Peyer's patch (tissue), 4 donors: ENCODE measurements at places on chromosomes 2 and 18. TPM values are rescaled to one million over a fixed set of nuclear protein-coding genes. Genes with fewer than 3 reads are reported as not detected.

PIKFYVE gene
- total RNA-seq, result 24.2 TPM

PMAIP1 gene
- 1.4 TPM for total RNA-seq

RFX8 gene
- total RNA-seq, result not detected

UGT1A9 gene
- total RNA-seq, result 12.3 TPM

IL1R1 gene
- 34.6 TPM for total RNA-seq

CHST10 gene
- 6.6 TPM for total RNA-seq

SATB2 gene
- total RNA-seq, result 104 TPM

CENPA gene
- total RNA-seq, result not detected

HOXD4 gene
- 13.2 TPM for total RNA-seq

GRCh38 chr2:174977364-174977763 is 27.8 kb downstream of the CHN1 start:
- H3K4me3 ChIP-seq, result no peak overlapping the region
- H3K27me3 ChIP-seq, result no peaks in the 10 kb centered on the region
- no peak for DNase-seq
- H3K36me3 ChIP-seq, result no peaks in the 10 kb centered on the region

DNA sequence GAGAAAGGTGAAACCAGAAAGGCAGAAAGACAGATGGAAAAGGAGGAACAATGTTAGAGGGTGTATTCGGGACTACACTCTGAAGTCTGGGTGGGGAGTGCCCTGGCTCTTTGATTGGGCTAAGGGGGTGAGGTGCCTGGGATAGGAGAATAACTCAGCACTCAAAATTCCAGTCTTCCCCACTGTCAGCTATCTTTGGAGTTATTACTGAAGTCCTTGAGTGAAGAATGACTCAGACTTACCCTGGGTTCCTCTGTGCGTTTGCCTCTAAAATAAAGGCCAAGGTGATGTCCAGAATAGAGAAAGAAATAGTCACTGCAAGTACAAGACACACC is 151.8 kb upstream of the SERPINE2 start:
- H3K4me1 ChIP-seq, result no peaks in the 10 kb centered on the region
- H3K27me3 ChIP-seq, result no peaks in the 10 kb centered on the region
- DNase-seq, result no peak
- H3K27ac ChIP-seq, result no peak overlapping the region
- no peaks in the 10 kb centered on the region for H3K36me3 ChIP-seq

GRCh38 chr2:31270822-31271231 is 36.9 kb downstream of the EHD3 start:
- no peak for DNase-seq
- no peak overlapping the region for H3K27ac ChIP-seq
- H3K36me3 ChIP-seq, result no peaks in the 10 kb centered on the region
- no peak overlapping the region for H3K4me3 ChIP-seq
- no peaks in the 10 kb centered on the region for H3K4me1 ChIP-seq

DNA sequence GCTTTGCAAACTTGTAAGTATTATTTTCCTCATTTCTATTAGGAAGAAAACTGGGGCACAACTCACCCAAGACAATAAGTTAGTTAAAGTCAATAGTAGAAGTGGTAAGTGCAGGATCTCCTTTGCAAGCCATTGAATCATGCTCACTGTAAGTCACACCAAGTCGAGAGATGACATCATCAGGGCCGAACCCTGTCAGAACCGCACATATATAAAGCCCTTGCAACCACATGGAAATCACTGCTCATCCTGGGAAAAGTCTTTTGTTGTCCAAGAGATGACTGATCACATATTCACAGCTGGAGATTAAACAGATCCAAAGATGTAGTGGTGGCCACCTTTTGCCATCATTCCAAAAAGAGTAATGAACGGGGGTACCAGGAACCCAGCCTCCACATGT is 484.8 kb upstream of the ID2 start:
- no peaks in the 10 kb centered on the region for H3K36me3 ChIP-seq
- H3K27ac ChIP-seq, result no peak overlapping the region
- H3K27me3 ChIP-seq, result no peaks in the 10 kb centered on the region
- H3K4me1 ChIP-seq, result peaks cover 10% of the 10 kb centered on the region

- H3K36me3 ChIP-seq, result no peaks in the 10 kb centered on the region
- H3K4me1 ChIP-seq, result no peaks in the 10 kb centered on the region
- no peaks in the 10 kb centered on the region for H3K27me3 ChIP-seq
- no peak for DNase-seq
Observed at GRCh38 chr2:48089644-48090043, 183.3 kb upstream of the FBXO11 start.

DNA sequence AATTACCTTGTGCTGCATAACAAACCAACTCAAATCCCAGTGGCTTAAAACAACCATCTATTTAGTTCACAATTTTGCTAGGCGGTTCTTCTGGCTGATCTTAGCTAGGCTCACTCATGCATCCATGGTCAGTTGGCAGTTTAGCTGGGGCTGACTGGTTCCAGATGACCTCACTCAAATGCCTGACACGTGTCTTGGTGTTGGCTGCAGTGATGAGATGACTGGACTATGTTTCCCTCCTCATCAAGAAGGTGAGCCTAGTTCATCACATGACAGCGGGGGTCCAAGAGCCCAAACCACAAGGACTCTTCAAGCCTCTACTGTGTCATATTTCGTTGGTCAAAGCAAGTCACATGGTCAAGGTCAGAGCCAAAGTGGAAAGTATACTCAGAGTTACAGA is 42.7 kb upstream of the ACTR3 start:
- no peak for DNase-seq
- no peaks in the 10 kb centered on the region for H3K36me3 ChIP-seq
- no peaks in the 10 kb centered on the region for H3K27me3 ChIP-seq
- H3K4me3 ChIP-seq, result no peak overlapping the region

DNA sequence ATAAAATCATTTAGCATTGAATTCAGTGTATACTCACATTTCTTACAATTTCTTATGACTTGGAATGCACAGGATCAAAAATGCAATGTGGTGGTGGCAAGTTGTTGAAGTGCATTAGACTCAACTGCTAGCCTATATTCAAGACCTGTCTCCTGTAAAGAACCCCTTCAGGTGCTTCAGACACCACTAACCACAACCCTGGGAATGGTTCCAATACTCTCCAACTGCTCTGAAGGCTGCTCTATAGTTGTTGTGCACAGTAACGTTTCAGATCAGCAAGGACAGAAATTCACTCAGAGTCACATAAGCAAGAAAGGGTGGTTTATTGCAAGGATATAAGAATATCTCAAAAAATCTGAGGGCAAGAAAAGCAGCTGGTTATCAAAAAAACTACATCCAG is 6.5 kb downstream of the GKN1 start:
- no peaks in the 10 kb centered on the region for H3K27me3 ChIP-seq
- H3K4me3 ChIP-seq, result no peak overlapping the region
- no peaks in the 10 kb centered on the region for H3K36me3 ChIP-seq
- no peak for DNase-seq

DNA sequence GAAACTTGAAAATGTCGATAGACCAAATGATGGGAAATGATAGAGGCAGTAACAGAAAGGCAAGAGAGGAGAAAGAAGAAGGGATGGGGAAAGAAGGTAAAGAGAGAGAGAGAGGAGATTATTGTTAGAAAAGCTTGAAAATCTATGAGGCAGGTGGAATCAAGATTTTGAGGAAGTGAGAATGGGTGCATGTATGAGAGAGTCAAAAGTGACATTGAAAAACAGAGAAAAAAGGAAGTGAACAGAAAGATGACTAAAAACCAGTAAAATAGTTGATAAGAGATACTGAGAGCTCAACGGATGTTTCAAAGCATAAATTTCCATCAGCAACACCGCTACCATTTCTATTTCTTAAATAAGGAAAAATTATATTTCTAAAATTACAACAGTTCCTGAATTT is 327.4 kb upstream of the CWC22 start:
- no peaks in the 10 kb centered on the region for H3K36me3 ChIP-seq
- H3K27me3 ChIP-seq, result no peaks in the 10 kb centered on the region
- no peaks in the 10 kb centered on the region for H3K4me1 ChIP-seq
- H3K27ac ChIP-seq, result no peak overlapping the region
- no peak overlapping the region for H3K4me3 ChIP-seq

GRCh38 chr2:105447476-105447875 is 48.6 kb upstream of the FHL2 start:
- H3K36me3 ChIP-seq, result no peaks in the 10 kb centered on the region
- H3K27ac ChIP-seq, result no peak overlapping the region
- H3K4me1 ChIP-seq, result no peaks in the 10 kb centered on the region

DNA sequence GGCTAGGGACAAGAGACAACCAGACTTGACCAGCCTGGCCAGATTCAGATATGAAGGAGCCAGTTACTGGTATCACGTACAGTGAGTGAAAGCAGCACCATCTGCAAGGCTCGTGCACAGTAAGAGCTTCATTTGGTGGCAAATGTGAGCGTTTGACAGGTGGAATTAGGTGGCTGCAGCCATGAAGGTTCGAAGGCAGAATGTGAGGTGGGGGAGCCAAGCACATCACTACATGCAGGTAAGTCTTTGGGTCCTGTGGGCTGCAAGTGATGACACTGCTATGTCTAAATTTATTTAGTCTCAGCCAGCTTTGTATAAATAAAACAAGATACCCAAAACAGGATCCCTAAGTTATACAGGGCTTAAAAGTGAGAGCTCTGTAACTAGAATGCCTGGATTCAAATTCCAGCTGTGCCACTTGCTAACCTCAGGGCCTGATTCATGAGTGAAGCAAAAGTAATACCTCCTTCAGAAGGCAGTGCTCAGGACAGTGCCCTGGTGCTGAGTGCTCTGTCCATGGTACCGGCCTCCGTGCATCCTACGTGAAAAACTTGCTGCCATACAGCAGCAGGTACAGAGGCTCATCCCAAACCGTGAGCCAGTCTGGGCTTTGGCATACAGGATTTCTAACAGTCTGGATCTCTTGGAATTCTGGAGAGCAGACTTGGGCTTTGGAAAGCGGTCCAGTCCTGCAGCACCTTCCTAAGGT is 18.6 kb downstream of the DDX18 start:
- DNase-seq, result no peak
- no peaks in the 10 kb centered on the region for H3K36me3 ChIP-seq
- H3K27ac ChIP-seq, result no peak overlapping the region
- no peaks in the 10 kb centered on the region for H3K4me1 ChIP-seq
- H3K4me3 ChIP-seq, result no peak overlapping the region

DNA sequence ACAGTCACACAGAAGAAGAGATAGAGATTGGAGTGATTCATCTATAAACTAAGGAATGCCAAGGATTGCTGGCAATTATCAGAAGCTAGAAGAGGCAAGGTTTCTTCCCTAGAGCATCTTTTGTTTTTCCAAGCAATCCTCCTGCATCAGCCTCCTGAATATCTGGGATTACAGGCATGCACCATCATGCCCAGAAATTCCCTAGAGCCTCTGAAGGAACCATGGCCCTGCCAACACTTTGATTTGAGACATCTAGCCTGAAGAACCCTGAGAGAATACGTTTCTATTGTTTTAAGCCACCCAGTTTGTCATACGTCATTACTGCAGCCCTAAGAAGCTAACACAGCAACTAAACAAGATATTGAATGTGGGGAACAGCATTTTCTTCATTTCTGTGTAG is 525.0 kb downstream of the ERBB4 start:
- no peak for DNase-seq
- H3K4me3 ChIP-seq, result no peak overlapping the region
- no peaks in the 10 kb centered on the region for H3K36me3 ChIP-seq

GRCh38 chr2:44061876-44062275 is 66.1 kb upstream of the LRPPRC start:
- no peaks in the 10 kb centered on the region for H3K27me3 ChIP-seq
- H3K4me3 ChIP-seq, result no peak overlapping the region
- H3K27ac ChIP-seq, result no peak overlapping the region
- no peaks in the 10 kb centered on the region for H3K4me1 ChIP-seq
- H3K36me3 ChIP-seq, result no peaks in the 10 kb centered on the region
- DNase-seq, result no peak

DNA sequence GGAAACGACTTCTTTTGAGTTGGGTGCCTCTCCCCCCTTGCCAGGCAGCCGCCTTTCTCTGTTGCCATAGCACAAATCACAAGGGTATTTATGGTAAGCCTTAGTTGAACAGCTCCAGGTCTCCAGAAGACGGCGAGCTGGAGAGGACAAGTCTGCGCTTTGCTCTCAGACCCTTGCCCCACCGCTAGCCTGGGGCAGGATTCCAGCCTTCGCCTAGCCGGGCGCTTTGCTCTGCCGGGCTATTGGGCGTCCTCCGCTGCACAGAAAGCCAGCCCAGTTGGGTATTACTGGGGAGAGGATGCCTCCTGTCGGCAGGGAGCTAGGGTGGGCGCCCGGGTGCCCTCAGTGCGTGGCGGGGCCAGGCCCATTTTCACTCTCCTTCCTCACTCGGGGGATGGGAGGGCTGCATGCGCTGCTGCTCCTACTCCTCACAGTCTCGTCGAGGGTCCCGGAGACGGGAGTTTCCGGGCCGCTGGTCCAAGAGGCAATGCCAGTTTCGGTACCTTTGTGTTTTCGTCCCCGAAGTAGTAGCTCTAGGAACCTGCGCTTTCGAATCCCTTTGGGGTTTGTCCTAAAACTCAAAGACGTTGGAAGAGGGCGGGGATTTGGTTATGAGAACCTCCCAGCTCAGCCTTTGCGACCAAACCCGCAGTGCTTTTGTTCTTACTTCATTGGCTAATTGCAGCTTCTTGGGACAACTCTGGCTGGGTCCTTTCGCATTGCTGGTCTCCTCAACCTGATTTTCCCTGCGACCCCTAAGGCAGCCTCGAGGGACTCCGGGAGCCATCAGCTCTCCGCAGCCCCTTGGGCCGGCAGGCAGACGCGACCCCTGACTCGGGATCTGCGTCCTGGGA is 3.6 kb upstream of the DLX2 start:
- H3K27ac ChIP-seq, result no peak overlapping the region
- H3K4me1 ChIP-seq, result peaks cover 18% of the 10 kb centered on the region
- DNase-seq, result no peak
- peaks cover 47% of the 10 kb centered on the region for H3K27me3 ChIP-seq
- no peaks in the 10 kb centered on the region for H3K36me3 ChIP-seq

DNA sequence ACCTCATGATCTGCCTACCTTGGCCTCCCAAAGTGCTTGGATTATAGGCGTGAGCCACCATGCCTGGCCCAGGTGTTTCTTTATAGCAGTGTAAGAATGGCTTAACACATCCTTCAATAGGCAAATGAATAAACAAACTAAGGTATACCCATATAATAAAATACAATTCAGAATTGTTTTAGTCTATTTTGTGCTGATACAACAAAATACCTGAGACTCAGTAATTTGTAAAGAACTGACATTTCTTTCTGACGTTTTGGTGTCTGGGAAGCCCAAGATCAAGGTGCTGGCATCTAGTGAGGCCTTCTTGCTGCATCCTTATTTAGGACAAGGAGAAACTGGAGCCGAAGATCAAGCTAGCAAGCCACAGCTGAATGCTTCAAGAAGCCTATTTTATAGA is 1372.1 kb upstream of the DDX18 start:
- no peaks in the 10 kb centered on the region for H3K4me1 ChIP-seq
- no peak for DNase-seq
- H3K27ac ChIP-seq, result no peak overlapping the region
- H3K27me3 ChIP-seq, result no peaks in the 10 kb centered on the region

- H3K36me3 ChIP-seq, result no peaks in the 10 kb centered on the region
- DNase-seq, result peak; percentile 53
- H3K4me3 ChIP-seq, result no peak overlapping the region
Observed at GRCh38 chr2:14903709-14904374, 271.3 kb downstream of the LRATD1 start.
